ENCODE measurements at places on chromosomes 11 and 22. TPM values are rescaled to one million over a fixed set of nuclear protein-coding genes. Genes with fewer than 3 reads are reported as not detected.
A peak's percentile ranks its signal among the peaks of the same experiment; 100 is the strongest.

- H3K27me3 ChIP-seq, result no peaks in the 10 kb centered on the region
- no peak overlapping the region for H3K4me3 ChIP-seq
- H3K4me1 ChIP-seq, result no peaks in the 10 kb centered on the region
- no peaks in the 10 kb centered on the region for H3K36me3 ChIP-seq
Observed at GRCh38 chr11:81497202-81497804, 1236.4 kb downstream of the FAM181B start.

DNA sequence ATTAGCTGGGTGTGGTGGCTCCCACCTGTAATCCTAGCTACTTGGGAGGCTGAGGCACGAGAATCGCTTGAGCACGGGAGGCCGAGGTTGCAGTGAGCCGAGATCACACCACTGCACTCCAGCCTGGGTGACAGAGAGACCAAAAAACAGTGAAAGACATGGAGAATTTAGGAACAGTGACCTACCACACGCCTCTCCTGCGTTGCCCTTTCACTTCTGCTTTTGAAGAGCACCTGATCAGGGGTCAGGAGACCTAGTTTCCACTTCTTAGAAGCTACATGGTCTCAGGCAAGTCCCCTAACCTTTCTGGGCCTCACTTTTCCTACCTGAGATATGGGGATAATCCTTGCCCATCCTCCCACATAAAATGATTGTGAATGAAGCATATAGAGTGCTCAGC, 12.2 kb downstream of the SLC35C1 start:
- no peak for DNase-seq
- no peaks in the 10 kb centered on the region for H3K4me1 ChIP-seq
- peaks cover 1% of the 10 kb centered on the region for H3K36me3 ChIP-seq
- no peak overlapping the region for H3K27ac ChIP-seq
- no peak overlapping the region for H3K4me3 ChIP-seq

DNA sequence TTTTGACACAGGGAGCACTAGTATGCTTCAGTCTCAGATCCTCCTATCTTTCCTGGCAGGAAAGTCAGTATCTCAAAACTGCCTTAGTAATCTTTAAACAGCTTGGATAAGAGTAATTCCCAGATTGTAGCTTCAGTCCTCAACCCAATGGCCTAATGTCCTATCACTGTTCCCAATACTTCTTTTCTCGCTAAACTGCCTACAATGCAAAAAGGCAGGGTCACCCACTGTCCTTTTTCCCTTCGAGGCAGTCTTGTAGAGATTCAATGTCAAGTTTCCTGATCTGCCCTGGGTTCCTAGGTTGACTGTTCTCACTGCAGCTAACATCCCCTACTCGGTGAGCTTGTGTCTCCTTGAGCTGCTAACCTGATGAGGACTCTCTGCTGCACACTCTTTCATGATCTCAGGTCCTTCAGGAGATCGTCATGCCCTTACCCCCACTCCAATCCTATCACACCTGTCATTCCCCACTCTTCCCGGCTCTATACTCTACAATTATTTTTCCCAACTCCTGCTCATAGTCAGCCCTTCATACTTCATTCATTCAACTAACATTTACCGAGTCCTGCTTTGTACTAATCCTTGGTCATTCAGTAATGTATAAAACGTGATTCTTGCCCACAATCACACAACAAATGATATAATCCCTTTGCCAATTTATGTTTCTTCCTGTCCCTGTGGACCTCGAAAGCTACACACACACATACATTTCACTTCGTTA, 904 bp downstream of the C2CD3 start:
- peaks cover 38% of the 10 kb centered on the region for H3K4me1 ChIP-seq
- peak overlapping the region; percentile 94 for H3K27ac ChIP-seq
- no peak for DNase-seq
- no peaks in the 10 kb centered on the region for H3K27me3 ChIP-seq
- H3K4me3 ChIP-seq, result peak overlapping the region; percentile 88

- peaks cover 8% of the 10 kb centered on the region for H3K4me1 ChIP-seq
- H3K27me3 ChIP-seq, result no peaks in the 10 kb centered on the region
- H3K36me3 ChIP-seq, result no peaks in the 10 kb centered on the region
- H3K4me3 ChIP-seq, result no peak overlapping the region
- peak overlapping the region; percentile 17 for H3K27ac ChIP-seq
- no peak for DNase-seq
Observed at GRCh38 chr11:113162592-113162962, 151.8 kb upstream of the TTC12 start.

DNA sequence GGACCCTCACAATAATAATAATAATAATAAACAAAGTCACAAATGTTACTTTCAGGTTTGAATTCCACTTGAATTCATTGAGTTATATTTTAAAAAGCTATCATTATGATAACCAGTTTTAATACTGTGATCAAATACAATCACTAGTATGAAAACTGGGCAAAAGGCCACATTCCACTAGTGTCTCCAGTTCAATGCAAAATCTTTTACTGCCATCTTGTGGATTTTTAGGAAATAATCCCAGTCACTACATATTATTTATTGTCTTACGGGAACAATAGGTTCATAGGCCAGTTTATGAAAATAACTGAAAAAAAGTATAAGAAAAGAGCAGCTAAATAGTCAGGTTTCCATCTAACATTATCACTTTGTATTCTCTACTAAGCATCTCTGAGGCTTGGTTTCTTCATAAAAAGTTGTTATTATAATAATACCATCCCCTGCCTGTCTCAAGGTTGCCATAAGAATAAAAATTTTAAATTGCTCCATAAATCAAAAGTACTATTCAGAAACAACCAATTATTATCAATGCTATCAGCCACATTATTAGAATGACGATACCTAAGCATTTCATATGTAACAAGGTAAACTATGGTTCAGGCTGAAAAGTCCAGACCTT, 533.9 kb upstream of the CCDC90B start:
- H3K27me3 ChIP-seq, result no peaks in the 10 kb centered on the region
- H3K36me3 ChIP-seq, result no peaks in the 10 kb centered on the region
- no peak for DNase-seq
- H3K4me1 ChIP-seq, result no peaks in the 10 kb centered on the region

DNA sequence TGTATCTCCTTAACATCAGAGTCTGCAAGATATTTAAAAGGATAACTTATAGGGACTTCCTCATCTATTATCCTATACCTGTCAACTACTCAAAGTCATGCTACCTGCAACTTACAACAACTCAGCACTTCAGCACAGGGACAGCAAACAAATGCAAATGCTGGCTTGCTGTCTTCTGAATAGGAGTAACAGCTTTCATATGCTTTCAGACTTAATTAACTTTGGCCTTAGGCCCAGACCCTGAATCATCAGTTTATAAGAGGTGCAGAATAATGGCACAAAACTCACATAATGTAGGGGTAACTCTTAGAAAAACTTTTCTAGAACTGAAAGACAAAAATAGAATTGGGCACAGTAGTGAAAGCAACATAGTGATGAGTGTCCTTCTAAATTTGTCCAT, 953.4 kb downstream of the DLG2 start:
- no peak for DNase-seq
- no peak overlapping the region for H3K27ac ChIP-seq
- no peaks in the 10 kb centered on the region for H3K36me3 ChIP-seq
- H3K4me3 ChIP-seq, result no peak overlapping the region

- no peak overlapping the region for H3K4me3 ChIP-seq
- H3K36me3 ChIP-seq, result no peaks in the 10 kb centered on the region
- H3K4me1 ChIP-seq, result no peaks in the 10 kb centered on the region
- no peak for DNase-seq
- H3K27me3 ChIP-seq, result no peaks in the 10 kb centered on the region
Observed at GRCh38 chr11:30358536-30358935, 35.6 kb downstream of the ARL14EP start.

DNA sequence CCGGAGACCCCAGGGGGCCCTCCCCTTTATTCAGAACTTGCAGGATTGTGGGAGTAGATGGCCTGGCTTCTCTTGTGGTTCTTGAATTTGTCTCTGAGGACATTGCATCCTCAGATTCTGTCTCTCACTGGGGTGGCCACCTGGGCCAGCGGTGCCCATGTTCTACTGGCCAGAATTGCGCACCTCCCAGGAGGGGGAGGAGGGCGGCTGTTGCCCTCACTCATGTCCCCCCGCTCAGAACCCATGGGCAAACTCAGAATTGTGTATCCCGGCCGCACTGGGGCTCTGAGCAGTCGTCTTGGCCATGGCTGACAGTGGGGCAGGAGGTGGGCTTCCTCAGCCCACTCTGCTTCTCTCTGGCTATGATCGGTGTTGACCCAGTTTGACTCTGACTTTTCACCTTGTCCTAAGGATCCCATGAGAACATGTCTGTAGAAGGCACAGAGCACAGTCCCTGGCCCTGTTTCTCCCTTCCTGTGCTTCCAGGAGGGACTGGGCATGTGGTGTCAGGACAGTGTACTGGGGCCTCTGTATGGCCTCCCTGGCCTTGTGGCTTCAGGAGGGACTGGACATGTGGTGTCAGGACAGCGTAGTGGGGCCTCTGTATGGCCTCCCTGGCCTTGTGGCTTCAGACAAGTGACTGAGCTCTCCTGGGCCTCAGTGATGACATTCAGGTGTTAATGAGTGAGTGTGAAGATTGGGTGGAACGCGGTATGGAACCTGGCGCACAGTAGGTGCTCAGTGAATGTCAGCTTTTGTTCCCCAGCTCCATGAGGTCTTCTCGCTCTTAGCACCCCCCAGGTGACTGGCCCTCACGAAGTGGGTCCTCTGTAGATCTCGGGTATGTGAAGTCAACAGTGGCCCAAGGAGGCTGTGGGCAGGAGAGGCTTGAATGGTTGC, 99.3 kb downstream of the TBC1D22A start:
- no peak overlapping the region for H3K4me3 ChIP-seq
- DNase-seq, result no peak
- no peaks in the 10 kb centered on the region for H3K36me3 ChIP-seq
- H3K27me3 ChIP-seq, result no peaks in the 10 kb centered on the region
- H3K4me1 ChIP-seq, result peaks cover 7% of the 10 kb centered on the region

DNA sequence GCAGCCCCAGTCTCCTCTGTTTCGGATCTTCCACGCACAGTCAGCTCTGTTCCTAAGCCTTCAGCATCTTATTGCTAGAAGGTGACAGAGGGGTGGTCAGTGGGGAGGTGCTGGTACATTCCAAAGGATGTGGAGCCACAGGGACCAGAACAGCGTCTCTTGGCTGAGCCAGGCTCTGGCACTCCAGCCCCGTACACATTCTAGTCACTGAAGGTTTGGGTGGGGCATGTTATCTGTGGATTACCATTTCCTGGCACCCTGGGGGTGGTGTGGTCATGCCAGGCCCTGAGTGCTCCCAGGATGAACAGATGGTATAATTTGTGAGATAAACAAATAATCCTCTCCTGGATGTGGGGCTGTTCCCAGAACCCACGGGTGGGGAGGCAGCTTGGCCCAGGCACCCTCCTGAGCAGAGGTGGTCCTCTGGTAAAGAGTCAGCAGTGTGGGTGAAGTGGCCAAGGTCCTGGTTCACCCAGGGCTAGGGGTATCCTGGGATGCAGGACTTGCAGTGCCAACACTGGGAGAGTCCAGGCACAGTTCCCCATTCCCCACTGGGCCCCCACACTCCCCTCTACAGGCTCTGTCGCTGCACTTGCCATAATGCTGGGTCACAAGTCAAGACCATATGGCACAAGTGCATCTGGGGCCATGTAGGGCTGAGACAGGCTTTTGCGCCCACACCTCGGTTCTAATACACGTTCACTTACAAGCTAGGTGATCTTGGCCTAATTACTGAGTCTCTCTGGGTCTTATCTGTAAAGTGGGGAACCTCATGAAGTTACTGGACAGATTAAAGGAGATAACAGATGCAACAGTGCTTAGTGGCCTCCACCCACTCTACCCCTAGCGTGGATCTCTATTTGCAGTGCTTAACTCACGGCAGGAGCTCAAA, 33.0 kb downstream of the DKK3 start:
- no peak overlapping the region for H3K27ac ChIP-seq
- H3K4me3 ChIP-seq, result no peak overlapping the region
- H3K36me3 ChIP-seq, result no peaks in the 10 kb centered on the region
- peaks cover 56% of the 10 kb centered on the region for H3K4me1 ChIP-seq

DNA sequence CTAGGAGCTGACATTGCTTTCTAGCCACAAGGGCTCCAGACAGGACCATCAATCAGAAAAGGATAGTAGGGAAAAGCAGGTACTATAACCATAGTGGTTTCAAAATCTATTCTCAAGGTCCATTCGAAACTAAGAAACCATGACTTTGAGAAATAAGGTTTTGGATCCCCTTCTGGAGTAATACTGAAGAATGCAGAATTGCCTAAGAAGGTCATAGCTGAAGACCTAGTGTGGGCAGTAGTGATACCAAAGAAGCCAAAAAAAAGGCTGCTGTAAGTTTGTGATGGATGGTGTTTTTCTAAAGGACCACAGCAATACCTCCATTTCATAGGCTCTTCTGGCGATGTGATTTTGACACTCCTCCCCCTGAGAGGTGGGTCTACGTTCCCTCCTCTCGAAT, 163.1 kb downstream of the MAML2 start:
- no peak for DNase-seq
- no peak overlapping the region for H3K4me3 ChIP-seq
- no peak overlapping the region for H3K27ac ChIP-seq
- H3K27me3 ChIP-seq, result no peaks in the 10 kb centered on the region
- no peaks in the 10 kb centered on the region for H3K4me1 ChIP-seq

DNA sequence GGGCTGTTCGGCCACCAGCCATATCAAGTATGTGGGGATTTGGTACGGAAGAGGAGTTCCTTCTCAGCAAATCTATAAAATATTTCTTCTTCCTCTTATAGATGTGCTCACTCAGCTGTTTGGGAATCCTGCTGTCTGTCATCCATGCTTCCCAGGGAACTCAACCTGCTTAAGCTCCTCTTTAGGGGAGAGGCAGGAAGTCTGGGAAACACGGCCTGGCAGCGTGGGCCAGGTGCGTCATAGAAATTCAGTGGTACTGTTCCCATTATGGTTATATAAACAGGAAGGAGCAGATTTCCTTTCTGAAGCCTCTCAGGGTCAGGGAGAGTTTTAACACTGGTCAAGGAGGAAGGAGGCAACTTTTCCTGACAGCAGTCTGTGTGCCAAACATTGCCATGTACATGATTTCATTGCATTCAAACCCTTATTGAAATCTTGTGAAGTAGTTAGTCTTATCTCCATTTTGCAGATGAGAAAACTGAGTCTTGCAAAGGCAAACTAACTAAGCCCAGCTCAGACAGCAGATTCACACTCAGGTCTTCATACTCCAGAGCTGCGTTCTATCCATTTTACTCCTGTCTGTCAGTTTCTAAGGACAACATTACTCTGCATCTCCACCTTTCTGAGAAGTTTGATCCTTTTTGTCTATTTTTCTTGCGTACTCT, 35.4 kb upstream of the AMOTL1 start:
- no peaks in the 10 kb centered on the region for H3K36me3 ChIP-seq
- peaks cover 33% of the 10 kb centered on the region for H3K4me1 ChIP-seq
- H3K27me3 ChIP-seq, result no peaks in the 10 kb centered on the region
- DNase-seq, result no peak
- no peak overlapping the region for H3K4me3 ChIP-seq

DNA sequence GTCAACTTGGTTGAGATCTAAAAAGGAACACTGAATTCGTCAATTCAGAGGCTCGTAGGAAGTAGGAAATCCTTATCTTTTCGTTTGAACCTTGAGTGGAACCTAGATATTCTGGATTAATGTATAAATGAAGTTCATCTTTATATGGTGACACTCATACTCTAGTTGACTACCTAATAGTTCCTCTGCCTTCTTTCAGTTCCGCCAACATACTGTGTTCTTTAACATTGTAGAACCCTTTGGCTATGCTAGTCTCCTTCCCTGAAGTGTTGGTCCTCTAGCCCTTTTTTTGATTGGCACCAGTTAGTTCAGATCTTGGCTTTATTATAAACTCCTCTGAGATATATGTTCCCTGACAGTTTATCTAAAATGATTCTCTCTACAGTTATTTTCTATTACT, 1.5 kb downstream of the ATM start:
- H3K27me3 ChIP-seq, result no peaks in the 10 kb centered on the region
- H3K27ac ChIP-seq, result peak overlapping the region; percentile 86
- H3K4me3 ChIP-seq, result peak overlapping the region; percentile 86
- peaks cover 12% of the 10 kb centered on the region for H3K36me3 ChIP-seq

Gene BTG4
- total RNA-seq, result not detected

Gene HMOX1
- total RNA-seq, result 131 TPM
